Activated T-helper 1 cell treated with anti-CD3 and anti-CD28 coated beads, Interleukin-12 subunit alpha, Interleukin-12 subunit beta, Interleukin-2, Interleukin-4 antibody, amounts not matched to agents 30 ng/mL and 10 ng/mL and 1 ng/mL, durations not matched to agents 14 hours and 24 hours and 36 hours (primary cell): ENCODE measurements at places on chromosomes 4 and X.

DNA sequence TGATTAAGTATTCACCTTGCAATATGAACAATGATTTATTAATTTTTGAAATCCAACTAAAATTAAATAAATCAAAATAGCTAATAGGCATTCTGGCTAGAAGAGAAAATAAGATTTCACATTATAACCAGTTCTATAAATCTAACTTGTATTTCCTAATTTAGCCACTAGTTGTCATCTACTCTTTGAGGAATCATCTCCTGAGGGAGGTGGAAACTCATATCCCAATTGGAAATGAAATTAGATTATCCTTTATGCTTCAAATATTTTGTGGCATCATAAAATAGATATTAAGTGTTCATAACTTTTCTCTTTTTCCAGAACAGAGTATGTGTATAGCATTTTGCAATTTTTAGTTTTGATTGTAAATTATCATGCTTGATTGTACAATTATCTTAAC lies 558.5 kb upstream of the DIAPH2 start:
- DNase-seq, result no peak
- H3K4me1 ChIP-seq, result no peaks in the 10 kb centered on the region
- no peaks in the 10 kb centered on the region for H3K27me3 ChIP-seq
- no peak overlapping the region for H3K4me3 ChIP-seq

- H3K4me3 ChIP-seq, result no peak overlapping the region
- no peak overlapping the region for H3K27ac ChIP-seq
- no peaks in the 10 kb centered on the region for H3K36me3 ChIP-seq
- DNase-seq, result no peak
- H3K27me3 ChIP-seq, result peaks cover 18% of the 10 kb centered on the region
Observed at GRCh38 chr4:7073526-7074390, 5.9 kb upstream of the GRPEL1 start.

DNA sequence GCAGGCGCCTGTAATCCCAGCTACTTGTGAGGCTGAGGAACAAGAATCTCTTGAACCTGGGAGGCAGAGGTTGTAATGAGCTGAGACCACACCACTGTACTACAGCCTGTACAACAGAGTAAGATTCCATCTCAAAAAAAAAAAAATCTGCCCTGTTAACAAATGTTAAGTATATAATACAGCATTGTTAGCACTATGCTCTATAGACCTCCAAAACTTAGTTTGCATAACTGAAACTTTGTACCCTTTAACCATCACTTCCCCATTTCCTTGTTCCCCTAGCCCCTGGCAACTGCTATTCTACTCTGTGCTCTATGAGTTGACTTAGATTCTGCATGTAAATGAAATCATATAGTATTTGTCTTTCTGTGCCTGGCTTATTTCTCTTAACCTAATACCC lies 76.7 kb downstream of the TAB3 start:
- H3K27ac ChIP-seq, result no peak overlapping the region
- no peaks in the 10 kb centered on the region for H3K27me3 ChIP-seq
- no peaks in the 10 kb centered on the region for H3K4me1 ChIP-seq
- H3K4me3 ChIP-seq, result no peak overlapping the region
- no peak for DNase-seq

- H3K36me3 ChIP-seq, result no peaks in the 10 kb centered on the region
- no peaks in the 10 kb centered on the region for H3K27me3 ChIP-seq
- H3K4me1 ChIP-seq, result no peaks in the 10 kb centered on the region
- no peak overlapping the region for H3K4me3 ChIP-seq
Observed at GRCh38 chr4:13176741-13177142, 307.4 kb downstream of the RAB28 start.
